HuH-7 (cell line): ENCODE measurements at places on chromosomes 16 and 17.
A peak's percentile ranks its signal among the peaks of the same experiment; 100 is the strongest.

GRCh38 chr16:19907161-19907992 lies 22.7 kb upstream of the GPRC5B start:
- DNase-seq = peak; percentile 79

DNA sequence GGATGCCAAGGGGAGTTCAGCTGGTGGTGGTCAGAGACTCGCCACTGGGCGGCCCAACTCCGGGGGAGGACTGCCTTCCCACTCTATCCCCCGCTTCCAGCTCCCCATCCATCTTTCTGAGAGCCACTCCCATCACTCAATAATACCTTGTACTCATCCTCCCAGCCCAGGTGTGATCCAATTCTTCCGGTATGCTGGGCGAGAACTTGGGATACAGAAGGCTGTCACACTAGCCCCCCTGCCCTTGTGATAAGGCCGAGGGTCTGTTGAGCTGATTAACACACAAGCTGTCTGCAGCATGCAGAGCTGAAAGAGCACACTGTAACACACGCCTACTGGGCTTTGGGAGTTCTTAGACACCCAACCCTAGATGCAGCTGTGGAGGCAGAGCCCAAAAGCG lies 460.4 kb upstream of the EEF2KMT start:
- no peak for DNase-seq

DNA sequence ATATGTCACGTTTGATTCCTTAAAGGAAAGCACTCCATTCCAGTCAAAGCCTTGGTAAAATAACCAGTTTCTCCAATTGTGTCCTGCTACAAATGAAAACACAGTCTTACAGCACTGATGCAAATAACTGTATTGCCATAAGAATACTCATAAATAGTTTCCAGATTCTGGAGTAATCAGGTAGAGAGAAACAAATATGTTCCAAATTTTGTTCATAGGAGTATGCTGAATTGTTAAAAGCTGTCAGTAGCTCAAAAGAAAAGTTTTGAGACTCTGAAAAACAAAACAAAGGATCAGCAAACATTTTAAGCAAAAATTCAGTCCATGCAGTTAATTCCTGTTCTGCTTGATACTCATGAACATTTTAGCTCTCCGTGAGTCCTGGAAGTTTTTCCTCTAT lies 7.8 kb downstream of the DHRS7B start:
- DNase-seq = no peak

DNA sequence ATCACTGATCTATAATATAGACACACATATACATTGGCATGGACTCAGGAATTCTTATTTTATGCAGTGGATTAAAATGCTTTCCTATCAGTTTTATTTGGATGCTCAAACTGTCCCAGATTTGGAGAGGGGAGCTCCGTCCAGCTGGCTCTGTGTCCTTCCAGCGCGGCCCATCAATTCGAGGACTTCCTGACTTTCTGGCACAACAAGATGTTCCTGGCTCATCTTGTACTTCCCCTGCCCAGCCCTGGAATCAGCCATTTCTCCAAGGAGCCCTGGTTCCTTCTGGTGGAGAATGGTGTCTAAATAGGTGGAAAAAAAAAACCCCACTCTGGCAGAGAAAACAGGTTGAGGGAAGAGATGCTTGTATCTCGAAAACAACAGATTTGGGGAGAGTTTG lies 94.5 kb downstream of the CRISPLD2 start:
- DNase-seq = no peak

- DNase-seq = no peak
Observed at GRCh38 chr17:57632294-57632693, 112.8 kb downstream of the CCDC182 start.

DNA sequence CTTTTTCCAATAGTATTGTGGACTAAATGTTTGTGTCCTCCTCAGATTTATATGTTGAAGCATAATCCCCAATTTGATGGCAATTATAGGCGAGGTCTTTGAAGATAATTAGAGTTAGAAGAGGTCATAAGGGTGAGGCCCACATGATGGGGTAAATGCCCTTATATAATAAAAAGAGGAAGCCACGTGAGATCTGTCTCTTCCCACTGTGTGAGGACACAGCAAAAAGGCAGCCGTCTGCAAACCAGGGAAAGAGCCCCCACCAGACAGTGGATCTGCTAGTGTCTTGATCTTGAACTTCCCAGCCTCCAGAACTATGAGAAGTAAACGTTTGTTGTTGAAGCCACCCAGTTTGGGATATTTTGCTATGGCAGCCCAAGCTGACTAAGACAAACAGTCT lies 76.0 kb downstream of the LYRM1 start:
- DNase-seq = no peak

- no peak for DNase-seq
Observed at GRCh38 chr16:81327011-81327410, 12.2 kb downstream of the GAN start.

- peak; percentile 81 for DNase-seq
Observed at GRCh38 chr16:72927199-72928089, 120.5 kb downstream of the ZFHX3 start.

DNA sequence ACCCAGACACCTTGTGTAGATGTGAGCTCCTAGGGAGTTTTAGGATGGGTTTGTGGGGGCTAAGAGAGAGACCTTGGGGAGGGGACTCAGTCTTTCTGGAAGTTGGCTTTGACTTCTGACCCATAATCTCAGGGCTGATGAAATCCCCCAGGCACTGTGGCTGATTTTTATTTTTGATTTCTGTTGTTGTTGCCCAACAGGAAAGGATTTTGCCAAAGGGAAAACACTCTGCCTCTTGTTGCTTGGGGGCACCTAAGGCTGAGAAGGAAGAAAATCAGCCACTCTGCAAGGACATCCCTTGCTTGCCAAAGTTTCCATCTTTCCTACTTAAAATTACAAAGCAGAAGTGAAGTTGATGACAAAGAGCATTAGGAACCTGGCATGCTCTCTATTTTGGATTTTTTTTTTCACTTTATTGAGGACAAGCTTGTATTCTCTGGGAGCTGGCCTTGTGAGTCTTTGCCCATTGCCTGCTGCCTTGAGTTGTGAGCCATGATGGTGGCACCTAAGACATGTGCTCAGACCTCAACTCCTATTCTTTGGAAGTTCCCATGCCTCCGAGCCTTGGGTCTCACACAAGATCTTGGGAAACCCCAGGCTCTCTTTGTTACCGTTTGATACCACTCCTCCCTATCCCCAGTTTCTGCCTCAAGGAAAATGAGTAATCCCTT lies 3.2 kb upstream of the C1QTNF1 start:
- DNase-seq = no peak

GRCh38 chr16:47965439-47965838 lies 190.4 kb downstream of the ABCC12 start:
- no peak for DNase-seq

GRCh38 chr16:290015-290680 lies 7.2 kb downstream of the PDIA2 start:
- no peak for DNase-seq

GRCh38 chr17:64412944-64413381 lies 22.3 kb upstream of the PECAM1 start:
- DNase-seq = no peak

DNA sequence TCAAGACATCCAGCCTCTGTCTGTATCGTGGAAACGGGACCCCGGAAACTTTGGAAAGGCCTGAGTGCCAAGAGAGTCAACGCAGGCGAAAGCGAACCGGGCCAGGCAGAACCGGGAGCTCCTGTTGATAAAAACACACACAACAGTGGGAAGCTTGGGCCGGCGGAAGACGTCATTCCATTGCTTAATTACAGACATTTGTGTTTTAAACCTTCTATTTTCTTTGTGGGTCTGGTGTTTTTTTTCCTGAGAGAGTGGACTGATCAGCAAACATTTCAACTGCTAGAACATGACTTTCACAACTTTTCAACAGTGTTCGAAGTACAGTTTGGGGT lies 878 bp upstream of the RNF157 start:
- no peak for DNase-seq

- no peak for DNase-seq
Observed at GRCh38 chr16:87451563-87452210, 41.1 kb downstream of the ZCCHC14 start.

DNA sequence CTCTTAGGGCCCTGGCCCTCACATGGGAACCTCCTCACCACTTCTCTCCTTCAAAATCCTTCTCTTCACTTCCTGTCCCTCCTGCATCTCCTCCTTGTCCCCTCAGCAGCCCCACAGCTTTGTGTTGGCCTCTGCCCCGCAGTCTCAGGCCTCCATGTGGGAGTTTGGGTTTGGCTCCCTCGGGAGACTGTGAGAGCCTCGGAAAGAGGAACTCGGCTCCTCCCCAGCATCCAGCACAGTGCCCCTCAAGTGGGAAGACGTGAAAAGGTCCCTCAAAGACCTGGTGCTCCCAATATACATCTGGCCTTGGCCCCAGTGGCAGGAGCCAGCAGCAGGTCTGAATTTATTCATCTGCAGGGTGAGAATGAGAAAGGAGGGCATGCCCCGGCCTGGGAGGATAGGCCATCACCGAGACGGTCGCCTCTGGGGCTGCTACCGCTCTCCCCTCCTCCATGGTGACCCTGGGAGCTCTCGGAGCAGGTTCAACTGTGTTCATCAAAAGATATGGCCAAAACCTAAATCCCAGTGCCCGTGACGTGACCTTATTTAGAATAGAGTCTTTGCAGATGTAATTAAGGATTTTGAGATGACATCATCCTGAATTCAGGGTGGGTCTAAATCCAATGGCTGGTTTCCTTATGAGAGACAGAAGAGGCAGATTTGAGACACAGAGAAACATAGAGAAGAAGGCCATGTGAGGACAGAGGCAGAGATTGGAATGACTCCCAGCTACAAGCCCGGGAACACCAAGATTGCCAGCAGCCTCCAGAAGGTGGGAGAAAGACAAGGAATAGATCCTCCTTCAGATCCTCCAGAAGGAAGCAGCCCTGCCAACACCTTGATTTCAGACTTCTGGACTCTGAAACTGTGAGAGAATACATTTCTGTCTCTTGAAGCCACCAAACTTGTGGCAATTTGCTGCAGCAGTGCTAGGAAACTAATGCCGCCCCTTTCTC lies 135.1 kb downstream of the MRM1 start:
- no peak for DNase-seq

- no peak for DNase-seq
Observed at GRCh38 chr16:65249768-65250167, 127.9 kb upstream of the CDH11 start.

DNA sequence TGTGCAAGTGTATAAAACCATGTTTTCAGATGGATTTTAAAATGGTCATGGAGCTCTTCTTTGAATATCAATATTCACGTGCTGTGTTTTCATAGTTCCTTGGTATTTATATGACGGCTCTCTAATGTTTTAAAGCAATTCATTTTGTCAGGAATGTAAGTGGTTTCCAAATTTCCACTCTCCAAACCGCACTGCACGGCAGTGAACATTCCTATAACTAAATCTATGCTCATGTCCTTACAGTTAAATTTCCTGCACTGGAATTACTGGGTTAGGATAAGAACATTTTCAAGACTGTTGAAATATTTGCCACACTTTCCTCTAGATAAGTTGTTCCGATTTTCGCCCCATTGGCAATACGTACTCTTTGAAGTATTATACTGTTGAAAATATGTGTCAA lies 398.9 kb downstream of the PMP22 start:
- DNase-seq = no peak

DNA sequence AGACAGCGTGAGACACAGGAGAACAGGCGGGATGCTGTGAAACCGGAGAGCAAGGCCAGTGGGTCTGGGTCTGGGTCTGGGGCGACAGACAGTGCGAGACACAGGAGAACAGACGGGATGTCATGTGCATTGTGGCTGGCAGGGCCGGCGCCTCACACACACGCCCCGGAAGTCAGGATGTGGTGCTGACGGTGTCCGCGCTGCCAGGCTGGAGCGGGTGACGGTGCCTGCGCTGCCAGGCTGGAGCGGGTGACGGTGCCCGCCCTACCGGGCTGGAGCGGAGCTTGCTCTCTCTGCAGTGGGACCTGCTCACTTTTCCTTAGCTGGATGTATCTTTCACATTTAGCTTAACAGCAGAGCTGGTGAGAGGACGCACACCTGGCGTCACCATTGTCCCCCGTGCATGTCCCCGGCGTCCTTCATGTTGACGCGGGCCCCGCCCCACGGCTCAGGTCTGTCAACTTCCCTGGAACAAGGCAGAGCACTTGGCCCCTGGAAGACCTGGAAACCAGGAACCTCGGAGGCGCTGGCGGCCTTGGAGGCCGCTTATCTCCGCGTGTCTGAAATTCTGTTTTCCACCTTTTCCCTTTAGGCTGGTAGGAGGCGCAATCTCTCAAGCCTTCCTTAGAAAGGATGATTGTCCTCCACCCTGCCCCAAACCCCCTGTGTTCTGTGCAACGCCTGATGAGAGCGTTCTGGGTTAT lies 43.0 kb upstream of the ZNF750 start:
- DNase-seq = no peak

- no peak for DNase-seq
Observed at GRCh38 chr16:11414815-11415775, 69.8 kb downstream of the RMI2 start.

DNA sequence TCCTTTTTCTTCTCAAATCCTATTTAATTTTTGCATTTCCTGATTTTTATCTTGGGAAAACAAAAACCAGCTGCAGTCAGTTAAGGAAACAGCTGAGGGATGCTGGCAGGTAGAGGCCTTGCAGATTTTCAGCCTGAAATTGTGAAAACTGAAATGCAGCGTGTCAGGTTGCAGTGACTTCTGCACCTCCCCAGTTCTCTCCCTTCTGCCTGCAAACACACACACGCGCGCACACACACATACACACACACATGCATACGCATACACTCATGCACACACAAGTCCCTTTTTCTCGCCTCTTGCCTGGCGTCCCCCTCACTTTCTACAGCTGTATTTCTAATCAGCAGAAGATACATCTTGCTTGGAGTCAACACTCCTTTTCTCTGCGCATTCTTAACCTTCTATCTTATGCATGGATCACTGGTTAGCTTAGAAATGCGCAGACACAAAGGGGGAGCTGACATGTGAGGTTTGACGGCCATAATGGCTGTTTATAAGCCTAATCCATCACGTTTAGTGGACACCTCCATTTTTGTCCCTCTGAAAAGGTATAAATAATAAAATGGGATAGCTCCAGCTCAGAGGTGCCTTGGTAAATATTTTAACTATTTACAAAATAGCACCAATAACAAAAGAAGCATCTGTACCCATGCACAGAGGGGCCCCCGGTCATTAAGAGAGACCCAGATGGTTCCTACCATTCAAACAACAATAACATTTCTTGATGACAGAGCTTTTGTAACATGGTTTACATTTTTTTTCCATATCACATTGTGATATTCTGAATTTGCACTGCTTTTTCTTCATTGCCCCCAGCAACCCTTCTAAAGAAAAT lies 392.1 kb upstream of the SALL1 start:
- DNase-seq = no peak

DNA sequence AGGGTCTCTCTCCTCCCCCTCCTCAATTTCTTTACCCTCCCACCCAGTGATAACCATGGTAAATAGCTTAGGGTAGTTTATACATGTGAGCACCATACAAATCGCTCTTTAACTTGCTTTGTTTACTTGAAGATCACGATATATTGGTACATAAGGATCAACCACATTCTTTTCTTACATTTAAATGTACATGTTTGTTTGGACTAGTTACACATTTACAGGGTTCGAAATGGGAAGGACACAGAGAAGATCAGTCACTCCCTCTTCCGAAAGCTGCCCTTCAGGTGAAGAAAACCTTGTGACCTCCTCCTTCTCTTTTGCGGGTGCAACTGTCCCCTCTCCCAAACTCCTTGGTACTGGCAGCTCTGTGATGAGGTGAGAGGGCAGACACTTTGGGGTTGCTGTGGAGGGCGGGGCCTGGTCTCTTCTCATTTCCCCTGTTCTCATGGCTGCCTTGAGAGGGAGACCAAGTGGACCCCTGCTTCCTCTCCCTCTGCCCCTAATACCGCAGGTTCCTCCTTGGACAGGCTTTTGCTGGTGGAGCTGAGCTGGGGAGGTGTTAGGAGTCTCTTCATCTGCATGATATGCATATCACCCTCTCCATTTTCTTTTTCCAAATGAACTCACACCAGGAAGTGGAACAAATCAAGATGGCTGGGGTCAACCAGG lies 4.7 kb upstream of the PIK3R6 start:
- no peak for DNase-seq
